EL (cell line): ENCODE measurements at places on chromosomes 7 and 10.

GRCh38 chr7:151696721-151697514 lies 177.2 kb upstream of the RHEB start:
- no peak for DNase-seq

- no peak for DNase-seq
These were observed 284.9 kb downstream of the FGFR2 start for GRCh38 chr10:121313119-121313875.

GRCh38 chr7:66847879-66848790 lies 72.9 kb upstream of the TMEM248 start:
- DNase-seq, result peak; percentile 49

- peak; percentile 95 for DNase-seq
These were observed 7.6 kb upstream of the MYO1G start for GRCh38 chr7:44986218-44987053.

GRCh38 chr7:105934572-105935185 lies 28.4 kb upstream of the CDHR3 start:
- peak; percentile 51 for DNase-seq

DNA sequence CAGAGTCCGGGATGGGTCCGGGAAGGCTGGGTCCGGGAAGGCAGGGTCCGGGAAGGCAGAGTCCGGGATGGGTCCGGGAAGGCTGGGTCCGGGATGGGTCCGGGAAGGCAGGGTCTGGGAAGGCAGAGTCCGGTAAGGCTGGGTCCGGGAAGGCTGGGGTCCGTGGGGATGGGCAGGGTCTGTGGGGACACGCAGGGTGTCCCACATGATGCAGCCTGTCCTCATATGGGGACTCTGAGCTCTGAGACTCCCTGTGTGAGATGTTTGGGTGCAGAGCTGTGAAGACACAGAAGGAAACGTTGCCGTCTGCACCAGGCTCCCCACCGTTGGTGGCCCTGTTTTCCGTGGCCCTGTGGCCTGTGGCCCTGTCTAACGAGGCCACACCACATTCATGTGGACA lies 45.7 kb upstream of the ADGRA1 start:
- DNase-seq, result no peak

DNA sequence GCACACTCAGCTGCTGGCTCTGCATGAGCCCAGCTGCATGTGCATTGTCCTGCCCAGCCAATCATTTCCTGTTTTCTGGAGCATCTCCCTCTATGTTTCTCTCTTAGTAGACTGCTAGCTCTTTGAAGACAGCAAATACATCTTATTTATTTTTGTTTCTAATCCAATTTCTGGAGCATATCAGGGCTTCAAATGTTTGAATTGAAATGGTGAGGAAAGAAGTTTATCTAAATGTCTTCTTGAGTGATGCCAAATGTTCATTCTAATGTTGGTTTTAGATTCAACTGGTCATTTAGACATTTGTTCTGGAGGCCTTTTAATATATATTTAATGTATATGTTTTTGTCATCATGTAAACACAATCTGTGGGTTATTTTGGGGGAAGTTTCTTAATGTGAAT lies 141.9 kb downstream of the DNAJB9 start:
- DNase-seq, result no peak

GRCh38 chr10:36118314-36118713 lies 476.2 kb upstream of the FZD8 start:
- no peak for DNase-seq

GRCh38 chr10:132997517-132998265 lies 55.3 kb upstream of the CFAP46 start:
- DNase-seq, result no peak

DNA sequence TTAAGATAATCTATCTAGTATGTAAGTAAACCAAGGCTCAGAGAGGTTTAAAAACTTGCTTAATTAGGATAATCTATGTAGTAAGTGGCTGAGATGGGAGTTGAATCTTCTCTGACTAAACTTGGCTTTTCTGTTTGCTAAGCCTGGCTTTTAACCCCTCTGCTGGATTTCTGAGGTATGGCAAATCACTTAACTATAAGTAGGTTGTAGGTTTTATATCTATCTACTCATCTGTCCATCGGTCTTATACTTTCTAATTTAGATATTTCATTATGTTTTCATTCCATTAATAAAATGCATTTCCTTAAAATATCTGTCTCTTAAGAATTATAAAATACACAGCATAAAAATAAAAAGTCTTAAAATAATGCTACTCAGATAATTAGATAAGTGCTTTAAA lies 59.4 kb downstream of the ST7 start:
- peak; percentile 39 for DNase-seq

- DNase-seq, result no peak
These were observed 218.8 kb upstream of the CELF2 start for GRCh38 chr10:10798864-10799192.
